Liver (tissue), 10 donors: ENCODE measurements at places on chromosomes 3 and 15. TPM values are rescaled to one million over a fixed set of nuclear protein-coding genes. Genes with fewer than 3 reads are reported as not detected.

EPHA6 gene
- polyA plus RNA-seq, result 0.05 TPM

DNA sequence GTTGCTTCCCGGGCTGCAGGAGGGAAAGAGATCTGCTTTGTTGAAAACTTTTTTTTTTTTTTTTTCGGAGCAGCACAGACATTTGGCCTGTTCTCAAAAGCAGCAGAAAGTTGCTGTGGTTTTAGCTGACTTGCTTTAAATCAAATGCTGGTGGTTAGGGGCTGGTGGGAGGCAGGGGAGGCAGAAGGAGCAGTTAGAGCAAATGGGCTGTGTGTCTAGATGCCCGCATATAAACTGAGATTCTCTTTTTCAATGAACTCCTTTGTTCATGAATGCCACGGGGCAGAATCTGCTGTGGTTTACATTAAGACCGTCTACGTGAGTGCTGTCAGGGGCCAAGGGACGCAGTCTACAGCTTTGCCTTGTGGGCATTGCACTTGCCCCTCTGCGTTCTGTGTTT, 95.9 kb downstream of the FLNB start:
- H3K27me3 ChIP-seq, result no peaks in the 10 kb centered on the region
- peaks cover 5% of the 10 kb centered on the region for H3K4me1 ChIP-seq

GRCh38 chr15:34651997-34652725, 68.7 kb upstream of the GOLGA8B start:
- H3K4me3 ChIP-seq, result no peak overlapping the region
- no peaks in the 10 kb centered on the region for H3K27me3 ChIP-seq
- DNase-seq, result no peak
- H3K27ac ChIP-seq, result no peak overlapping the region

GRCh38 chr3:172717493-172718088, 6.7 kb upstream of the NCEH1 start:
- no peaks in the 10 kb centered on the region for H3K27me3 ChIP-seq
- no peak overlapping the region for H3K27ac ChIP-seq
- H3K36me3 ChIP-seq, result no peaks in the 10 kb centered on the region
- DNase-seq, result no peak
- H3K4me1 ChIP-seq, result no peaks in the 10 kb centered on the region
- H3K4me3 ChIP-seq, result no peak overlapping the region

GRCh38 chr15:38535491-38536200, 29.0 kb downstream of the RASGRP1 start:
- no peak overlapping the region for H3K4me3 ChIP-seq
- no peak overlapping the region for H3K27ac ChIP-seq
- H3K36me3 ChIP-seq, result no peaks in the 10 kb centered on the region
- H3K4me1 ChIP-seq, result no peaks in the 10 kb centered on the region
- no peak for DNase-seq
